ENCODE measurements at places on chromosomes 16 and 17. TPM values are rescaled to one million over a fixed set of nuclear protein-coding genes. Genes with fewer than 3 reads are reported as not detected.

DNA sequence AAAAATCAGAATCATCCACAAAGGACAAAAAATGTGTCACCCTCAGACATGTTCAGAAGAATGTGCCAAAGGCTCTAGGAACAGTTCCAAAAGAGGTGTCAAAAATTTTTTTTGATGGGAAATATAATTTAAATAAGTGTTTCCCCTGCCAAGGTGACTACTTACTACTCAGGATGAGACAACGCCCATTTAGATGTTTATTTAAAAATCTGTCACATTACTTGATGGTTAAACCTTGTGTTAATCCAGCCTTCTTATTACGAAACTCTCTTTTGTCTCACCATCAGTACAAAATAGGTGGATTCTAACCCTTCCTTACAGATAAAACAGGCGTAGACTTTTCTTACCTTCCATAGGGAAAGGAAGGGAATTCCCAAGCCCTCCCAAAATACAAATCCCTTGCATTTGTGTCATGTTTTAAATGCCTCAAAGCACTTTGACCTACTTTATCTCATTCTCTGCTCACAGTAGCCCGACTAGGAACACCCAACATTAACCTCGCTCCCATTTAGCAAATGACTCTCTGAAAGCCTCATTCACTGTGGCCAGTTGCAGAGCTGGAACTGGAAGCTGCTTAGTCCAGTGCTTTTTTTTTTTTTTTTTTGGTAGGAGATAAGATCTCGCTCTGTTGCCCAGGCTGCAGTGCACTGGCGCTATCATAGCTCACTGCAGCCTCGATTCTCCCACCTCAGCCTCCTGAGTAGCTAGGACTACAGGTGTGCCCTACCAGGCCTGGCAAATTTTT is 5.8 kb upstream of the GNA13 start:
- DNase-seq, result peak; percentile 24

- DNase-seq, result no peak
Observed at GRCh38 chr17:63039342-63039741, 73.3 kb downstream of the TANC2 start.

TOP2A gene
- polyA plus RNA-seq, result 39.6 TPM

- DNase-seq, result no peak
Observed at GRCh38 chr16:48212033-48212432, 32.1 kb upstream of the LONP2 start.

- DNase-seq, result peak; percentile 93
Observed at GRCh38 chr17:68291836-68292688, 767 bp downstream of the ARSG start.

- no peak for DNase-seq
Observed at GRCh38 chr17:43982171-43982570, 22.3 kb upstream of the NAGS start.

- no peak for DNase-seq
Observed at GRCh38 chr16:85627526-85628264, 14.6 kb downstream of the GSE1 start.

- DNase-seq, result peak; percentile 62
Observed at GRCh38 chr17:10155371-10156076, 42.9 kb downstream of the GAS7 start.

DNA sequence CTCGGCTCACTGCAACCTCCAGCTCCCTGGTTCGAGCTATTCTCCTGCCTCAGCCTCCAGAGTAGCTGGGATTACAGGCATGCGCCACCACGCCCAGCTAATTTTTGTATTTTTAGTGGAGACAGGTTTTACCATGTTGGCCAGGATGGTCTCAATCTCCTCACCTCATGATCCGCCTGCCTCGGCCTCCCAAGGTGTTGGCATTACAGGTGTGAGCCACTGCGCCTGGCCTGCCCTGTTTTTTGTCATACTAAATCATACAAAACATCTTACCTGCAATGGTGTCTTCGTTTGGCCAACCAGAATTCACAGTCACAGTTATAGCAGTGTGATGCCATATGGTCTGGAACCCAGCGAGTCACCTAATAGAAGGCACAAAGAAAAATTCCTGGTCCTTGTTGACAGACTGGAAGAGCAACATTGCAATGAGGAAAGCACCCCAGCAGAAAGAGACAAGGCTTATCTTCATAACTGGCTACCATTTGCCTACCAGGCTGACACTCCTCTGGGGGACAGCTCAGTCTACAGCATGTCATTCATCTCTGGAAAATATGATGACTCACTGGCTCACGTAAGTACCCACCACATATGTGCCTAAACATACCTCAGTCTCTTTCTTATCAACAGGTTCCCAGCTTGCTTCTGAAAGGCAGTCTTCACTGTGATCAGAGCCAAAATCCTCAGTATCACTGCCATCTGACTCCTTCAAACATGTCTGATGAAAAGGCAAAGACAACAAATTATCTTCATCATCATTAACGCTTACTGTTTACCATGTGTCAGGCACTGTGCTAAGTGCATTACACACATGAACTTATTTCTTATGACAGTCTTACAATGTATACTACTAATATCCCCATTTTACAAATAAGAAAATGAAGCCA is 4.3 kb upstream of the HSF5 start:
- no peak for DNase-seq

- no peak for DNase-seq
Observed at GRCh38 chr17:41686281-41686680, 2.4 kb upstream of the EIF1 start.

Measured in GM23248 (cell line).